ENCODE measurements at places on chromosomes 1 and 21. TPM values are rescaled to one million over a fixed set of nuclear protein-coding genes. Genes with fewer than 3 reads are reported as not detected.

DNA sequence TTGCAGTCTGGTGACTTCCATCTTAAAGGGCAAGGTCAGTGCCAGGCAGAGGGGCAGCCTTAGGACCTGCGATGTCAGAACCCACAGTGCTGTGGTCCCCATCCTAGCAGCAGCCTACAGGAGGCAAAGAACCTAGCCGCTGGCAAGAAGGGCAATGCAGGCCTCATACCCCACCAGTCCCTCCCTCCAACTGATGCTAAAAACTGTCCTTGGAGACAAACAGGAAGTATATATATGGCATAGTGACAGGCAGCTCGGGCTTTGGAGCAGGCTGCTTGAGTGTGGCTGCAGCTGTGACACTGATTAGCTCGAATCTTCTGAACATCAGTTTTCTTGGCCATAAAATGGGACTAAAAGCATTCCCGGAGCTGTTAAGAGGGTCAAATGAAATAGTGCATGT is 156.0 kb upstream of the VAMP3 start:
- DNase-seq = no peak

- no peak for DNase-seq
Observed at GRCh38 chr1:227428803-227429202, 110.5 kb upstream of the CDC42BPA start.

- DNase-seq = no peak
Observed at GRCh38 chr21:44416193-44416592, 39.1 kb upstream of the LRRC3 start.

ABCA4 gene
- total RNA-seq = not detected

- no peak for DNase-seq
Observed at GRCh38 chr1:24257373-24257772, 61.8 kb upstream of the GRHL3 start.

TTLL10 gene
- total RNA-seq = not detected

All from tibial nerve (tissue), 4 donors.